ENCODE measurements at places on chromosomes 3 and 15.

DNA sequence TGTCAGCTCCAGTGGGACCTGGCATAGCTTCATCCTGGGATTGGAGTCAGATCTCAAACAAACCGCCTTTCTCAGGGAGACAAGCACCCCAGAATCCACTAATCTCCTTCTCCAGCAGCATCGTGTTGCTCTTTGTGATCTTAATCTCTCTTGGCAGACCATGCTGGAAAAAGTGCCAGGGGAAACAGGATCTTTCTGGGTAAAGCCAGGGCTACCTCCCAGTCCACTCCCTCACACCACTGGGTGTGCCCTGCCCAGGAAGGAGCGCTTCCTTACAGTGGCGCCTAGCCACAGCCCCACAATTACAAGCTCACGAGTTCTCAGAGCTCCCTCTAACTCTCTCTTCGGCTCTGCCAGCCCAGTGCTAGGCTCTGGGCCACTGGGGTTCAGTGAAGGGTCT lies 32.2 kb downstream of the RPLP1 start:
- DNase-seq = no peak

DNA sequence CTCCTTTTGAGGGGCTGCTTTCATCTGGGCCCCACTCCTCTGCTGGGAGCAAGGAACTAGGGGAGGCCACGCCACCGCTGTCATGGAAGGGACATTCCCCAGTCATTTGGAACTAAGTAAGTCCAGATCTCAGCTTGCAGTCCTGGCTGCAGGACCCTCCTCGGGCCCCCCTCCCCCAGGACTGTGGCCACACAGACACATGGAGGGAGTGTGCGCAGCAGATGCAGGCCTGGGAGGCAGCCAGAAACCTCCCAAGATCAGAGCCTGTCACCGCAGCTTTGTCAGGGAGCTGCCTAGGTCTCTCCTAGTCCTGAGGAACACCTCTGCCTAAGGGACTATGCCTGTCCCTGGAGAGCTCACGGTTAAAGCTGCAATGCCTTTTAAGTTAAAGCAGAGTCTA lies 7.3 kb upstream of the SEMA3F start:
- no peak for DNase-seq

GRCh38 chr3:22627993-22628499 lies 575.1 kb upstream of the UBE2E2 start:
- no peak for DNase-seq

- DNase-seq = no peak
These were observed 123.9 kb upstream of the NR2E3 start for GRCh38 chr15:71686221-71687050.

DNA sequence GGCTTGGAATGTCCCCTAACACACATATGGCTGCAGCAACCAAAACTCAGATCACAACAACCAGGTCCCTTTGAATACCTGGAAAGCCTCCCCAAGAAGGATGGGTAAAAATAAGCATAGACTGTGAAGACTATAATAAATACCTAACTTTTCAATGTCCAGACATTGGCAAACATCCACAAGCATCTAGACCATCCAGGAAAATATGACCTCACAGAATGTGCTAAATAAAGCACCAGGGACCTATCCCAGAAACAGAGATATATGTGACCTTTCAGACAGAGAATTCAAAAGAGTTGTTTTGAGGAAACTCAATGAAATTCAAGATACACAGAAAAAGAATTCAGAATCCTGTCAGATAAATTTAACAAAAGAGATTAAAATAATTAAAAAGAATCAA lies 109.2 kb downstream of the NEDD4 start:
- DNase-seq = no peak

DNA sequence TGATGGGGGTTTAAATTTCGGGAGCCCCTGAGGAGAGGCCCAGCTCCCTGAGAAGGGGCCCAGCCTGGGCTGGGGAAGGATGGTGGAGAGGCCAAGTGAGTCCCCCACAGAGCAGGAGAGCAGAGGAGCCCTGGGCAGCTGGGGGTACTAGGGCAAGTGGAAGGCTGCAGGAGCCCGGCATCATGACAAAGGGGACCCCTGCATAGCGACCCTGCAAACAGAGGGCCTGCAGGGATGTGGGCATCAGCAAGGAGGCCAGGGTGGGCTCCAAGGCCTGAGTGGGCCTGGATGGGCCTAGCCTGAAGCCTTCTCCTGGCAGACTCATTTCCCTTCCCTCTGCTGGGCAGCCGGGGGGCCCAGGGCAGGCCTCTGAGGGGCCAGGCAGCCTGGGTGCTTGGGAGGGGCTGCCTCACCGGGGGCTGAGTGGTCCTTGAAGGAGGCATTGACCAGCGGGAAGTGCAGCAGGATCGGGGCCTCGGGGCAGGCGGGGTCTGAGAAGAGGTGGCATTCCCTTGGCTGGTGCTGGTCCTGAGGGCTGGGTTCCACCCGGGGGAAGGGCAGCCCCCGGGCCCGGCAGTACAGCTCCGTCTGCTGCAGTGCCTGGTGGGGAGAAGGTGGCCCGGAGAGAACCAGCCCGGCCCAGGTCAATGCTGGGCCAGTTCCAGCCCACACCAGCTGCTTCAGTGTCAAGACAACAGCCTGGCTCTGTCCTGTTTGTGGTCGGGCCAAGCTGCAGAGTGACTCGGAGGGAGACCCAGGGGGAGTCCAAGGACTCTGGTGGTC lies 24.7 kb downstream of the PLA2G4D start:
- no peak for DNase-seq

GRCh38 chr3:122217901-122218300 lies 34.4 kb downstream of the CASR start:
- DNase-seq = no peak

GRCh38 chr15:98139337-98139736 lies 178.8 kb downstream of the ARRDC4 start:
- no peak for DNase-seq

DNA sequence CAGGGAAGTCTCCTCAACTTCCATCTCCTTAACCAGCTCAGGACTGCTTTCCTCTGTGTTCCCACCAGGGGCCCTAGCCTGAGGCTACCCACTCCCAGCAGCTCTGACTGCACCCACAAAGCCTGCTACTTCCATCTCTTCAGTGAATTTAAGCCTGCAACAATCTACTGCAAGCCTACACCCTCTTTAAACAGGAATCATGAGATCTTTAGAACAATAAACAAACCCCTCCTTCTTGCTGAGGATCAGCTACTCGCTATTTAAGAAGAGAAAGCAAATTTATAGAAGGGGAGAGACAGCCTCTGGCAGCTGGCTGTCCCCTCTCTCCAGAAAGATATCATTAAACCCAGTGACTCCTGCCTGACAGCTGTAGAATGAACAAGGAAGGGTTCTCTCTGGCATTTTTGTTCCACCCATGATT lies 51.9 kb downstream of the ARHGAP31 start:
- DNase-seq = no peak

- no peak for DNase-seq
These were observed 275.5 kb downstream of the SHOX2 start for GRCh38 chr3:157830556-157831236.

DNA sequence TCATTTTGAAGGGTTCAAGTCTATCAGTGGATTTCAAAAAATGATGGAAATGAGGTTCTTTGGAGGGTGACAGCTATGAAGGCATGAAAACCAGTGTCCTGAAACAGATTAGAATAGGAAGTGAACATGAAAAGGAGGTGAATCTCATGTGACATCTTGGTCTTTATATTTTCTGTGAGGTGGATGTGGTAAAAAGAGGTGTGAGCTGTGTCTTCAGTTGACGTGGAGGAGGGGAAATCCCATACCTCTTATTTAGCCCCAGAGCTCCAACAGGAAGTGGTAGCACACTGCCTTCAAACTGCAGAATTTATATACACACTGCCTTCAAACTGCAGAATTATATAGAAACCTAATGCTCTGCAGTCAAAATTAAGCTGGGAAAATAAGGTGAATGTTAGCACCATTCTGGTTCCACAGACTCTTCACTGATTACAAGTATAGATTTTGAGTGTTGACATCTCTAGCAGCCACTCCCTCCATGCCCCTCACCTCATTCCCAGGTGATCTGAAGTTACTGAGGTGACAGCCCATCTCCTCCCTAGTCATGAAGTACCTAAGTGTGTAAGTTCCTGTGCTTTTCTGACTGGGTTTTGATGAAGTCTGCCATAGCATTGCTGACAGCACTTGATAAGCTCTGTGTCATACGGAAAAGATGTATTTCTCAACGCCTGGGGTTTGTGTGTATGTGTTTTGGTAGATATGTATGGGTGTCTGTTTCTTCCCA lies 2.7 kb downstream of the RAB8B start:
- no peak for DNase-seq

- DNase-seq = no peak
These were observed 53.0 kb downstream of the C3orf80 start for GRCh38 chr3:160278210-160278609.

DNA sequence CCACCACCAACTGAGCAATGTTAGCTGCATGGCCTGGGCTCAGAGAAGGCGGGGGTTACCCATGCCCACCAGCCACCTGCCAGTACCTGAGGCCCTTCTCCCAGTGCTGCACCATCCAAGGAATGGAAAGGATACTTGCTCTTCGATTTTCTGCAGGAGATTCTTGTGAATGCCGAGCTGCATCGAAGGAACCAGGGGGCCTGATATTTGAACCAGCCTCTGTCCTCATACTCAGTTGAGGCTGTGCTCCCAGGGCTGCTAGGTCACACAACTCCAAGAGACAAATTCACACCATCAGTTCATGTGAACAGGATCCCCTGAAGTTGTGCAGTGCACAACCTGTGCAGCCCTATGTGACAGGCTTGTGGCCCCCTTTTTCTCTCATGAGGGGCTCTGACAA lies 18.0 kb downstream of the PLA2G4F start:
- no peak for DNase-seq

GRCh38 chr15:30962659-30963058 lies 28.8 kb downstream of the MTMR10 start:
- DNase-seq = no peak

DNA sequence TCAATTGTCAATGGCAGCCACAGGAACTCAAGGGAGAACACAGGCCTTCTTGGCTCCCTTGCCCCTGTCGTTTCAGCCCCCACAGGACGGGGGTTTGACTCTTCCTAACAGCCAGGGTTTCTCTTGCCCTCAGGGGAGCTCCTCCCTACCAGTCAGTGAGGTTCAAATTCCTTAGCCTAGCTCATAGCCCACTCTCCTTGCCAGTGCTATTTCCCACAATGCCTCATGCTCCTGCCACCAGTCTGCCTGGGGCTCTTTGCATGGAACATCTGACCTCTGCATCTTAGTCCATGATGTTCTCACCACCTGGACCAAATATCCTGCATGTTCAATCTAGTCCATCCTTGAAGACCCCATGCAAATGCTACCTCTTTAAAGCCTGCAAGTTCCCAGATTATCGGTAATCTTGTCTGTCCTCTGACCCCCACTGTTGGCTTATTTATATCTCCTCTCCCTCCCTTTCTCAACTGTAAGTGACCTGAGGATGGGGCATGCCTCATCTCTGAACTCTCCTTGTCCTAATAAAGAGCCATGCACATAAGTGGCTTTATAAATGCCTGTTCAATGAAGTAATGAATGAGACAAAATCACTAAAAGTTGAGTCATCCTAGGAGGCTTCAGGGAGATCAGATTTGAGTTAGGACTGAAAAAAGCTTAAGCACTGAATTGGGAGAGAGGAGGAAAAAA lies 78.0 kb downstream of the MYO1E start:
- DNase-seq = no peak

- no peak for DNase-seq
These were observed 13.9 kb downstream of the BTBD1 start for GRCh38 chr15:83053151-83053550.

DNA sequence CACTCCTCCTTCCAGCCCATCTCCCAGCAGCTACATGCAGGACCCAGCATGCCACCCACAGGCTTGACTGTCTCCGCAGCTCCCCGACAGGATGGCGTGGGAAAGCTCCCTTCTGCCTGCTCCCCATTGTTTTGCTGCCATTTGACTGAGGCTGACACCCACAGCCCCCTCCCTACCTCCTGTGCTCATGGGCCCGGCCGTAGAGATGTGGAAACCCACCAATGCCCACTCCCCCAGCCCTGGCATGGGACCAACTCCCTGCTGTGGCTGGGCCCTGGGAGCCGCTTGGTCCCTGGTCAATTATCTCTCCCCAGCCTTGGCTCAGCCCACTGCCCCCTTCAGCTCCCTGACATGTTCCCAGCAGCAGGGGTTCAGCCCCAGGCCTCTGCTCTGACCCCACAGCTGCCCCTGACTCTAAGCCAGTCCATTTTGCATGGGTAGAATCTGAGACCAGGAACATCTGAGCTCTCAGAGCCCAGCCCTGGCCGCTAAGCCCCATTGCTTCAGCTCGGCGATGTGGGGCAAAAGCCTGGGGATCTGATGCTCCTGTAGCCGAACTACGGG lies 8.2 kb downstream of the C3orf22 start:
- no peak for DNase-seq

GRCh38 chr3:64457811-64458210 lies 230.0 kb downstream of the ADAMTS9 start:
- no peak for DNase-seq

DNA sequence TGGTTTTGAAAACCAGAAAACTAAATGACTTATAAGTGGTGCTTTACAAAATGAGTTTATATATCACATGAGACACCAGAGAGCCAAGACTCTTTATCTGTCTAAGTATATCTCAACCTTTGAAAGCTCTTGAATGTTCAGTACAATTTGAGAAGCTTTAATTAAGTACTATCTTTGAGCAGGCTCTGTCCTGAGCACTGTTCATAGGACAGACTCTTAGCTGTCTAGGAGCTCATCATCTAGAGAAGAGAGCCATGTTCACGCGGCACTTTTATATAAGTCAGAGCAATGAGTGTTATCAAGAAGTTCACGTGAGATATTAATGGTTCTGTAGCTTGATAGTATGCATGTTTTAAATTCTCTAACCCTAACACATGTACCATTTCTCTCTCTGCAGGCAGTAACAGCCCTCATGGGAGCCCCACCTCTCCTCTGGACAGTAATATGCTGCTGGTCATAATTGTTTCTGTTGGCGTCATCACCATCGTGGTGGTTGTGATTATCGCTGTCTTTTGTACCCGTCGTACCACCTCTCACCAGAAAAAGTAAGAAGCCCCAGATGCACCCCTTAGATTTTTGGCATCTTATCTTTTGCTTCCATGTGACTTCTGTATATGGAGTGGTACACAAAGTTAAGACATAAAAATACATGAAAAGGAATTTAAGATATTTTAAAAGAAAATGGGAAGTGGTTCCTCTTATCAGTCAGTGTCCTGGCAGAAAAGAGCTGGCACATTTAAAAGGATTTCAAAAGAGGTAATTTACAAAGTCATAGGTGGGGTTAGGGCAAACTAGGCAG lies 86.0 kb downstream of the HCN4 start:
- DNase-seq = no peak

GRCh38 chr3:114035896-114036295 lies 20.4 kb downstream of the CCDC191 start:
- DNase-seq = no peak

GRCh38 chr3:38383156-38383875 lies 36.7 kb downstream of the XYLB start:
- no peak for DNase-seq

Measured in stimulated activated CD8-positive, alpha-beta memory T cell treated with anti-CD3 and anti-CD28 coated beads, Interleukin-7, amount 100 ng/mL, for 24 hours (primary cell).